ENCODE measurements at places on chromosomes 11 and 22.

- no peaks in the 10 kb centered on the region for H3K4me1 ChIP-seq
- DNase-seq, result no peak
- H3K4me3 ChIP-seq, result no peak overlapping the region
- H3K27ac ChIP-seq, result no peak overlapping the region
- no peaks in the 10 kb centered on the region for H3K36me3 ChIP-seq
Measured at GRCh38 chr11:96964661-96965060, 574.8 kb downstream of the JRKL start.

GRCh38 chr11:69378303-69379141 lies 84.6 kb downstream of the MYEOV start:
- no peak overlapping the region for H3K4me3 ChIP-seq
- no peaks in the 10 kb centered on the region for H3K27me3 ChIP-seq
- DNase-seq, result no peak
- no peaks in the 10 kb centered on the region for H3K36me3 ChIP-seq

DNA sequence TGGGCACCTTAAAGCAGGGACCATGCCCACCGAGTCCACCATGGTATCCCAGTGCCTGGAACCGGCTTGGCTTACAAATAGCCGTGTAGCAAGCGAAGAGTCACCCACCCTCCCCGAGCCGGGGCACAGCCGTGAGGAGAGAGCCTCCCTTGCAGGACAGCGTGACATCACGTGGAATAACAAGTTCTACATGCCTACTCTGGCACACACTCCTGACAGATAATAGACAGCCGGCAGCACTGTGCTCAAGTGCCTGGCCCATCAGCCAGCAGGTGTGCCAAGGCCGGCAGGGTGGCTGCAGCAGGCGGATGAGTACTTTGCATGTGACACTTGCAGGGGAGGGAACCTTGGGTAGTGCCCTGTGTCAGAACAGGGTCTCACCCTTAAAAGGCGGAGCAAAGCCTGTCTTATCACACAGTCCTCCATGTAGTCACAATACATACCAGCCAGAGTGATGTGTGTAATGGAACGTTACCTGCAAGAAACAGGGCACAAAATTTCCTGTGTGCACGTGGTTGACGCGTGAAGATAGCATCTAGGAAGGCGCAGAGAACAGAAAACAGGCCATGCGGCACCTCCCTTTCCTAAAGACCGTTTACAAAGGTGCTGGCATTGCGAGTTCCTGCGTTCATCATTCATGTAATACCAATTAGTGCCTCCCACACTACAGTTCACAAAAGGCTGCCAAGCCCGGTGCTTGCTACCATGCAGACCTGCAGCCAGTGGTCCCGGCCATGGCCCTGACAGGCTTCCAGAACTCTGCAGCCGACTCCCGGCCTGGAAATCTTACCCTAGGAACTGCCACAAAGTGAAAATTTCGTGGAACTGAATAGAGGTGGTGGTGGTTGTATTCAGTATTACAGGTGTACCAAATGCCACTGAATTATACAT lies 16.4 kb downstream of the TOM1 start:
- H3K27ac ChIP-seq, result no peak overlapping the region
- no peaks in the 10 kb centered on the region for H3K4me1 ChIP-seq
- no peak for DNase-seq
- H3K27me3 ChIP-seq, result no peaks in the 10 kb centered on the region

GRCh38 chr22:50525858-50526107 lies 385 bp upstream of the SCO2 start:
- H3K27me3 ChIP-seq, result no peaks in the 10 kb centered on the region
- DNase-seq, result no peak

- no peaks in the 10 kb centered on the region for H3K27me3 ChIP-seq
- no peak for DNase-seq
- no peak overlapping the region for H3K4me3 ChIP-seq
- no peaks in the 10 kb centered on the region for H3K4me1 ChIP-seq
- no peaks in the 10 kb centered on the region for H3K36me3 ChIP-seq
- no peak overlapping the region for H3K27ac ChIP-seq
Measured at GRCh38 chr11:78902771-78903507, 328.3 kb upstream of the NARS2 start.

DNA sequence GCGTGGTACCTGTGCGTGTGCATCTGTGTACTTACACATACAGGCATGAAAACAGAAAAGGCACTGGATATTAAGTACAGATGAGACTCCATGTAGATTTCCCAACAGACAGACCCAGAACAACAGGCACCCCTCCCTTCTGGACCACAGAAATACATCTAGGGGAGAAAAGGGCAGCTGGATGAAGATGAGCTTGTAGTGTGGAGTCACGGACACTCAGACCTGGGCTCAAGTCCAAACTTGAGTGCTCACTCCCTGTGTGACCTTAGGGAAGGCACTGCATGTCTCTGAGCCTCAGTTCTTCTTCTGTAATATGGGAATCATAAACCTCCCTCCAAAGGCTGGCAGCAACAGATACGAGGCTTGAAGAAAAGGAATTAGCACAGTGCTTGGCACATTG lies 108.9 kb downstream of the GALNT18 start:
- no peaks in the 10 kb centered on the region for H3K36me3 ChIP-seq
- H3K4me1 ChIP-seq, result no peaks in the 10 kb centered on the region
- H3K27me3 ChIP-seq, result no peaks in the 10 kb centered on the region
- no peak overlapping the region for H3K4me3 ChIP-seq
- no peak overlapping the region for H3K27ac ChIP-seq
